ENCODE measurements at places on chromosomes 12 and 14. TPM values are rescaled to one million over a fixed set of nuclear protein-coding genes. Genes with fewer than 3 reads are reported as not detected.
A peak's percentile ranks its signal among the peaks of the same experiment; 100 is the strongest.

DNA sequence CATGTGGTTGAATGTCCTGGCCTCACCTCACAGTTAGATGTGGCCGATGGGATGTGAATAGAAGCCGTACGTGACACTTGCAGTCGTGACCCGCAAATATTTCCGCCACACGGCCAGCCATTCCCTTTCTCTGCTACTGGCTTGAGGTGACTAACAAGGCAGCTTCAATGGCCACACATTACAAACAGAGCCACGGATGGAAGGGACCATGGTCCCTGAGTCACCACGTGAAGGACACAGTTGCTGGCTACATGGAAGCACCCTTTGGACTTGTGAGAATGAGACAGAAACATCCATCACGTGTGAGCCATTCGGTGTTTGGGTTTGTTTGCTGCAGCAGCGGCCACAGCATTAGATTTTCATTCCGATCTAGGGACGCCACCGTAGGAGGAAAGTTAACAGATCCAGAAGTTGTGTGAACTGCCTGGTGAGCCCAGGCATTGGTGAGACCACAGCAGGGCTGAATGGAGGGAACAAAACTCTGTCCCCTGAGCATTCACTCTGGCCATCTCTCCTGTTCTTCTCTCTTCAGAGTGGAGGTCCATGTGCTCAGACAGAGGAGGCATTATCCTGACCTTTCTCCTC is 33.5 kb upstream of the ADGRD1 start:
- DNase-seq, result no peak

DNA sequence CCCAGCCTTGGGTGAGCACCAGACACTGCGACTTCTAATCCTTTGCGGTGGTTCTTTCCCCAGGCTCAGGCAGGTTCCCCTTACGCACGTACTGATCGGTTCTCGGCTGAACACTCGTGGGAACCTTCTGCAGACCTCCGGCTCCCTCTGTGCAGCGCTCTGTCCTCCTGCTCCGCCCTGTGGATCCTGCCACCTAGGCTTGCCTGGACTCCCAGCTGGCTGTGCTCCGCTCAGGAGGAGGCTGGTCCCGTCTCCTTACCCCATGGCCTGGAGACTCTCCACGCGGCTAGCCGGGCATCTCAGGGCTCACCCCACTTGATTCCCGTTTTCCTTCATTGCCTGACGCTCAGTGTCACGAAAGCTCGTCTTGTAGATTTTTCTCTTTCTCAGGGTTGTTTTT is 34.7 kb downstream of the TNFAIP2 start:
- DNase-seq, result no peak

- no peak for DNase-seq
These were observed 22.1 kb downstream of the OR10P1 start for GRCh38 chr12:55658635-55659391.

GRCh38 chr12:111359231-111359913 is 9.5 kb downstream of the PHETA1 start:
- peak; percentile 14 for DNase-seq

DNA sequence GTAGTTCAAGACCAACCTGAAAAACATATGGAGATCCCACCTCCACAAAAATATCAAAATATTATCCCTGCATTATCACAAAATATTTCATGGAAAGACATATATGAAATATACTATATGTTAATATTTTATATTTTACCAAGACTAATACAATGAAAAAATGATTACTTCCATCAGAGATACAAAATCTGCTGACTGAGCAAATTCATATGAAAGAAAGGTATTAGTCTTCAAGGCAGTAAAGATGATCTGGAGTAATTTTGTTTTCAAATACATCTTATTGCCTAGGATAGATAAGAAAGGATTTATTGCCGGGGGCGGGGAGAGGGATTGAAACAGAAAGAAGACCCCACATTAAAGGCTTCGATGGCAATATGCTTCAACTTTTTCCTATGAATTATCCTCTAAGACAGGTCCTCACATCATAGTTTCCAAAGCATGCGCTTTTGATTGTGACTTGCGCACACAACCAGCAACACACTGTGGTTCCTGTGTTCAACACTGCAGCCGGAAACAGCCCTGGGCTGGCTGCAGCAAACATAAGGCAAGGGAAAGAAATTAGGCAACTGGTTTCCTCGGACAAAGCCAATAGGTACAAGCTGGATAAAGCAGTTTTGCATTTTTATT is 83.2 kb downstream of the SPPL3 start:
- no peak for DNase-seq

DNA sequence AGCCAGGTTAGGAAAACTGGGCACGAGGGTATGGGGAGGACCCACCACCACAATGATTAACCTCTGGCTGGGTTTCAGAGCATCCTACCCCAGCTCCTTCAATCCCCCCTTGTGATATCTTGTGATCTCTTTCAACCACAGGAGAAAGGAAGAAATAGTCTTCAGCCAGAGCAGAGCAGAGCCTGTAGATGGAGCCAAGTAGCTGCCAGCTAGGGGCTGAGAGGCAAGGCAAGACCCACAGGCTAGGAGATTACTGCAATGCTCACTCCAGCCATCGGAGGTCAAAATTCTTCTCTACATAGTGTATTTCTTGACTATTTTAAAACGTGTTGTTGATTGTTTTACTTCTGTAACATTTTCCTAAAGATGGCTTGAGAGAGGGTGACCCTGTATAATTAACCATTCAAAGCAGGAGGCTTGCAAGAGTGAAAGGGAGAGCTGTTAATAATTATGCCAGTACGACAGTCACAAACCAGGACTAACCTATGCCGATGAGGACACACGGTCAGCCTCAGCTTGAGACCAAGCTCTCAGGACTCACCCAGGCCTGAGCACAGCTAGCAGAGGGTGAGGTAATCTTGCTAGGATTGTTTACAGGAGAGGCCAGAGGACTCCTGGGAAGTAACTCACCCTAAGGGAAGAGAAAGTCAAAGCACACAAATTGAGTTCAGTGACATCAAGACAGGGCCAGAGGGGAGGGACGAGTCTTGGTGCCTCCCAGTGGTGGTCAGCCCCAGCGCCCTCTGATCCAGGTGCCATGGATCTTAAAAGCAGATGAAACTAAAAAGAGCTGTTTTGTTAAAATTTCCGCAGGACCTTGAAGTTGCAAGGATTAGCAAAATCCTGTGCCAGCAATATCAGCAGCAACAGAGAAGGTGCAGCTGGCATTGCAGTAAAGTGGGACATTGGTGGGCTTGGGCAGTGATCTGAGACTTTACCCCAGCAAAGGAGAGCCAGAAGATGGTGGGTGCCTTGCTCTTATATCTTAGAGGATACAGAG is 29.8 kb upstream of the CDKN3 start:
- DNase-seq, result peak; percentile 62

DNA sequence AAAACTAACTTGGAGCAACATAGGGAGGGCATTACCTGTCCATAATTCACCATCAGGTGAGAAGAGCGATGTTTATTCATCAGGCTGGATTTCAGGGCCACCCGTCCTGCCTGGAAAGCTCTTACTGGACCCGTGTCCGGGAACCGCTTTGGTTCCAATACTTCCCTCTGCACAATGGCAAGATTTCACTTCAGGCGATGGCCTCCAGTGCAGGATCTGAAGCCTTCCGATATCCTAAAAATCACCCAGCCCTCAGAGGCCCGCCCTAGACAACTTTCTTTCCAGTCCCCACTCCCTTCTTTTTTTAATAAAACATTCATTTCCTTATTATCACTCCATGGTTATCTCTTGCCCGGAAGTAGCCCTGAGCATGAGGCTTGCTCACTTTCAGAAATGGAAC is 92.5 kb downstream of the BCL11B start:
- DNase-seq, result no peak

GRCh38 chr12:56930241-56930640 is 4.0 kb downstream of the SDR9C7 start:
- DNase-seq, result no peak

DNA sequence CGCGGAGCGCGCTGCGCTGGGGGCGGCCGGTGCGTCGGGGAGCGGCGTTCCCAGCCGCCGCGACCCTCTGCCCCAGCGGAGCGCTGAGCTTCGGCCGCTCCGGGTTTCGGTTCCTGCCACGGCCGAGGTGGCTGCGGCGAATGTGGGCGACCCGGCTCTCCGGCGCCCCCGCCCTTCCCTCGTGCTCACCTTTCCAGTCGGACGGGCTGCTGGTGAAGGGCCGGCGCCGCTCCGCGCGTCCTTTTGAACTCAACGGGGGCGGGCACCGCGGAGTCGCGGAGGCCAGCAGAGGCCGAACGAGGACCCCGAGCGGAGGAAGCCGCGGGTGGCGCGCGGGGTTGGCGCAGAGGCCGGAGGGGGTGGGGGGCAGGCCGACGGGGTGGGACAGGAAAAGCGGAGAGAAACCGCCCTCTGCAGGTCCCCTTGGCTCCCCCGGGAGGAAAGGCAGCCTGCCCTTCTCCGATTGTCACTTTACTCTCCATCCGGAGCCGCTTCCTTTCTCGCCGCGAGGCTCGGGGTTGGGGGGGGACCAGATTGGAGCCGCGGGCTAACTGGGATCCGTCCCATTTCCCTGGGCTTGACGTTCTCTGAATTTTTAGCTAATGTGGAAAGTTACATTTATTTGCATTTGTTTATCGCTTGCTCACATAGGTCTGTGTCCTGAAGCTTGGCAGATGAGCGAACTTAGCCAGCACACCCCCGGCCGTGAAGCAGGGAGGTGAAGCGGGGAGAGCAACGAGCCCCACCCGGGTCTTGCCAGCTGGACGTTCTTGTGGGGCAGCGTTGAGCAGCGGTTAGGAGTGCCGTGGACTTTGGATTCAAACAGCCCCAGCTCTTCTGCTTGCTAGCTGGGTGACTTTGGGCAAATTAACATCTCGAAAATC is at the start of gene SMAGP:
TSS of gene SMAGP (minus strand) at position 349 of the 884 bp plus-strand sequence. CDS start 1,137 bp downstream, outside the sequence.
- DNase-seq, result peak; percentile 56

- DNase-seq, result peak; percentile 24
These were observed 294.3 kb downstream of the APAF1 start for GRCh38 chr12:98939350-98939749.

GRCh38 chr12:83128540-83128939 is 441.8 kb downstream of the TMTC2 start:
- DNase-seq, result no peak

DNA sequence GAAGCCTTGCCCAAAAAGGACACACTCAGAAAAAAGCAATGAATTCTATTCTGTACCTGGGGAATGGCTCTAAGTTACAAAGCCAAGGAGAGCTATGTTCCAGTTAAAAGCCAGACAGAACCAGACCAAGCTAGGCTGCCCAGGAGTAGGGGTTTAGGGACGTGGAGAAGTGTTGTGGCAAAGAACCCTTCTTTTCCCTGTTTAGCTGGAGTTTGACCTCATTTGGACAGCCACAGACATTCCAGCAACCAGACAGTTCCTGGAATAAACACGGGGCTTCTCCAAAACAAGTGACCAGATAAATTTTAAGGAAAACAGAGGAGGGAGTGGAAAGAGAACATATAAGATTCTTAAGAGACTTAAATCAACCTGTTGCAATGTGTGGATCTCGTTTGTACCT is 62.3 kb downstream of the GCH1 start:
- no peak for DNase-seq

- DNase-seq, result no peak
These were observed 5.3 kb downstream of the KRT7 start for GRCh38 chr12:52238207-52238840.

DNA sequence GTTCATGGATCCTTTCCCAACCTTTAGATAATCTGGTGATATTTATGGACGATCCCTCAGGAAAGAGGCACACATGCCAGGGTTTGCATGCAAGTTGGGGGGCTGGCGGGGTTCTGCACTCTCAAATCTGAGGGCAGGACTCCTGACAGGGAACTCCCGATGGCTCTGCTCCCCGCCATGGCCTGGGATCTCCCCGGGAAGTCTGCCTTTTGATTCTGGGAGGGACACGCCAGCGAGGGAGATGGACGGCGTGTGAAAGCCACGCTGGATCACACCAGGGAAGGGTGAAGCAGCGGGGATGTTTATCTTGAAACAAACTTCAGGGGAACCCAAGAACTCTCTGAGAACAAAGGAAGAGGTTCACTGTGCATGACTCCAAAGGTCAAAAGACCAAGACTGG is 43.6 kb downstream of the LGMN start:
- no peak for DNase-seq

RIPK3 gene
- 5.5 TPM for total RNA-seq

GUCY2C gene
- 0.21 TPM for total RNA-seq

DUSP6 gene
- 65.0 TPM for total RNA-seq

LMO3 gene
- total RNA-seq, result 7.2 TPM

SIX1 gene
- total RNA-seq, result 42.4 TPM
